ENCODE measurements at places on chromosomes 2 and 18. TPM values are rescaled to one million over a fixed set of nuclear protein-coding genes. Genes with fewer than 3 reads are reported as not detected.

- DNase-seq = no peak
These were observed 681.6 kb upstream of the KLHL29 start for GRCh38 chr2:22703286-22703920.

GRCh38 chr2:7012141-7012764 is 95.0 kb downstream of the RNF144A start:
- peak; percentile 58 for DNase-seq

Gene FOXD4L1
- 0.21 TPM for total RNA-seq

DNA sequence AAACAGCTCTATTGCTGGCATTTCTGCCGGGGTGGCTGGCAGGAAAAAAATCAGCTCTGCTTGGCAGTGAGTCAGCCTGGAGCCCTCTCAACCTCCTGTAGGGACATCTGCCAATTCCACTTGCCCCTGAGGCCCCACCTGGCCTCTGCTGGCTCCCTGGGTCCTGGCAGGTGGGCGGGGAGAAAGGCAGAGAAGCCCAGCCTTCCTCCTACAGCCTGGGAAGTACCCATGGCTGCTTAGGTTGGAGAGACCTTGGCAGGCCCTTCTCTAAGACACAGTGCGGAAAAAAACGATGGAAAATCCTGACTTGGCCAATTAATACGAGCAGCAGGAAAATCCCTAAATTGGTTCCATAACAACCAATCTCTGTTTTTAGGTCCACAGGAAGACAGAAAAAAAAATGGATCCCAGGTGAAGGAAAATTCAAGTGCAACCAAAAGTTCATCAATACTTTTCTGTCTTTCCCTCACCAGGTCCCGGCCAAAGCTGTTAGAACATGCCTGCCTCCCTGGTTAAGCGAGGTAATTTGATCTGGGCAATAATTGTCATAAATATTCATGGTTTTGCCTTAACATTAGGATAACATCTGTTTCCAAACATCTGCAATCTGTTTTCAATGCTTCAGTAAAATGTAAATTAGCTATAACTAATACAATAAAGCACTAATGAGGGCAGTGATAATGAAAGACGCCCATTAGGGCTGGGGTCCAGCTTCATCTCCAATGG is 245.9 kb downstream of the TFCP2L1 start:
- DNase-seq = no peak

Gene ARHGAP28
- total RNA-seq = 3.5 TPM

DNA sequence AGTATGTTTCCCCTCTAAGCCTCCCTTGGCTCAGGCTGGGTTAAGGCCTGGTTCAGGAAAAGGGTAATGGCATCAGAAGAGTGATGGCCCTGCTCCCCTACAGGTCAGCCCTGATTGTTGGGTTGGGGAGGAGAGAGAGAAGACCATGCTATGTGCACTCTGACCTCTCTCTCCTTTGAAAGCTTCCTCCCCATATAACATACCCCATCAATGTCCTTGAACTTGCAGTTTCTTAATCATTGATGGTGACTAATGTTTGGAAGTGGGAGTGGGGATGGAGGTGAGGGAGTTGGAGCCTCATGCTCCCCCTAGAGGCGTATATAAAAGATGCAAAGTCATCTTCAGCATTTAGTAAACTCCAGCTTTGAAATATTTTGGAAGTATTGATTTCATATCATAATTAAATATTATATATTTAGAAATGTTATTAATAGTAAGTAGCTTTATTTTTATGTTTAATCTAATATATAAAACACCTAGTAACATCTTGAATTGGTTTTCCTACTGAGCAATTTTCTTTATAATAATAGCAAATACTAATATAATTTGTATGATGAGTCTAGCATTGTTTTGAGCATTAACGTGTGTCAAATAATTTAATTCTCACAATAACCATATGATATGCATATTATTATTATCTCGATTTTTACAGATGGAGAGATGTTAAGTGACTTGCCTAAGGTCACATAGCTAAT is 8.8 kb downstream of the PLCL1 start:
- no peak for DNase-seq

DNA sequence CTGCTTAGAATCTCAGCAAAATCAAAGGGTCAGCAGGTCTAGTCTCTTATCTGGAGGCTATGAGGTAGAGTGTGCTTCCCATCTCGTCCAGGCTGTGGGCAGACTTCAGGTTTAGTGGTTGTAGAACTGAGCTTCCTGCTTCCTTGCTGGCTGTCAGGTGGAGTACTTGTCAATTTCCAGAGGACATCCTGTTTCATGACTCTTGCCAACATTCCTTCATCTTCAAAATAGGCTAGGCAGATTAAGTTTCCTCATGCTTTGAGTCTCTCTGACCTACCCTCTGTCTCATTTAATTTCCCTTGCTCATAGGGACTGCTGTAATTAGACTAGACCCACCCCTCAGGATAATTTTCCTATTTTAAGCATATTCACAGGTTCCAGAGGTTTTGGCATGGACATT is 562.6 kb downstream of the SPAG16 start:
- no peak for DNase-seq

Gene ELOA2
- not detected for total RNA-seq

- DNase-seq = no peak
These were observed 131.6 kb upstream of the SATB2 start for GRCh38 chr2:199589306-199589705.

GRCh38 chr2:241814393-241814642 is 5.3 kb downstream of the NEU4 start:
- DNase-seq = peak; percentile 14

GRCh38 chr2:85397925-85398331 is 12.2 kb downstream of the CAPG start:
- no peak for DNase-seq

Gene KCTD1
- total RNA-seq = 42.2 TPM

Gene NAT8
- total RNA-seq = not detected

GRCh38 chr2:160390544-160391455 is 102.8 kb downstream of the RBMS1 start:
- DNase-seq = no peak

Gene VAMP8
- total RNA-seq = 30.3 TPM

Gene AGAP1
- 23.9 TPM for total RNA-seq

Gene CCDC141
- 97.5 TPM for total RNA-seq

- DNase-seq = no peak
These were observed 8.0 kb downstream of the MYL12B start for GRCh38 chr18:3269914-3270299.

GRCh38 chr18:54436501-54436900 is 78.8 kb downstream of the C18orf54 start:
- no peak for DNase-seq

Gene CNDP1
- total RNA-seq = not detected

Gene ATP9B
- 19.4 TPM for total RNA-seq

DNA sequence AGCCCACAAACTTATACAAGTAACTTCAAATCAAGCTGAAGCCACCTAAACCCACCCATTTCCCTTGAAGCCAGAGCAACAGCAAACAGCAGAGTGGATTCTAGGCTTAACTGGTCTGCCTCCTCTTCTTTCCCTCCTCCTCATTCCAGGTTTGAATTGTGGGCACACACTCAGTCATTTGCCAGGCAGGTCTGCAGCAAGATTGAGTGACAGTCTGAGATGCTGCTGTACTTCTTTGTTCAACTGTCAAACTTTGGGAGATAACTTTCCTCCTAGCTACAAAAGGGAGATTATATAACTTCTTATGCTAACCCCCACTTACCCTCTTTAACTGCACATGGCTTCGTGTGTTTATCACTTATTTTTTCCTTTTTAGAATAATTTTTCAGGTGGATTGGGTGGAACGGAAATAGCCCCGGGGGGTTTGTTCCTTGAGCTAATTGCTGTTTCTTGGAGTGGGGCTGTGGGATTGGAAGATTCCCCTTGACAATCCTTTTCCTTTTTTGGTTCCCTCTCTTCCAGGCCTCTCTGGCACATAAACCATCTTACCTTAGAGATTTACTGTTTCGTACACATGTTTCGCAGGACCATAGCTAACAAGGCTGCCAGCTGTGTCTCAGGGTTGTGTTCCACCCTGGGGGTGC is 55.0 kb downstream of the RNF144A start:
- DNase-seq = no peak

Gene ITGAV
- total RNA-seq = 140 TPM
